ENCODE measurements at places on chromosomes 11 and 22.

GRCh38 chr11:115722711-115723110, 218.5 kb upstream of the CADM1 start:
- no peaks in the 10 kb centered on the region for H3K27me3 ChIP-seq
- no peaks in the 10 kb centered on the region for H3K36me3 ChIP-seq
- H3K4me3 ChIP-seq = no peak overlapping the region
- H3K4me1 ChIP-seq = no peaks in the 10 kb centered on the region
- H3K27ac ChIP-seq = no peak overlapping the region

GRCh38 chr11:62671608-62672389, at the start of the genes LBHD1 and UQCC3:
TSS of gene LBHD1 (minus strand) at chr11:62672267. CDS start at chr11:62670031, 2,236 bp downstream.
TSS of gene UQCC3 (plus strand) at chr11:62671673. CDS start at chr11:62671746, 73 bp downstream.
- H3K36me3 ChIP-seq = peaks cover 33% of the 10 kb centered on the region
- DNase-seq = peak; percentile 92
- H3K27ac ChIP-seq = peak within 1 kb of the TSS; percentile 96

DNA sequence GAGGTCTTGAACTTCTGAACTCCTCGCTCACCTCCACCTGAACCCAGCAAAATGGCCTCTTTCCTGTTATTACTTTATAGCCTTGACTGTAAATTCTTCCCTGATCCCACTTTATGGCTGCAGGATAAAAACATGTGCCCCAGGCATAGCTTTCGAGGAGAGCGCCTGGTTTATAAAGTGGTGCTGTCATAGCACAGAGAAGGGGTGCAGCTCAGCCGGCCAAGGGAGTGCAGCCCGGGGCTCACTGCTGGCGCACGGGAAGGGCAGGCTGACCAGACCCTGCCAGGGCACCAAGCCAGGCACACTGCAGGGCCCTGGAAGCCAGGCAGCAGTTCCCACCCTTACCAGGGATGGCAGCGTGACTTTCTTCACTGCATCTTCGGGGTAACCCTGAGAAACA, 50.9 kb downstream of the ISX start:
- no peak overlapping the region for H3K4me3 ChIP-seq
- no peaks in the 10 kb centered on the region for H3K4me1 ChIP-seq
- no peak overlapping the region for H3K27ac ChIP-seq
- no peaks in the 10 kb centered on the region for H3K36me3 ChIP-seq

- H3K27me3 ChIP-seq = no peaks in the 10 kb centered on the region
- no peak overlapping the region for H3K4me3 ChIP-seq
- no peaks in the 10 kb centered on the region for H3K4me1 ChIP-seq
- no peaks in the 10 kb centered on the region for H3K36me3 ChIP-seq
- H3K27ac ChIP-seq = no peak overlapping the region
Observed at GRCh38 chr11:34857463-34857862, 58.7 kb downstream of the APIP start.

DNA sequence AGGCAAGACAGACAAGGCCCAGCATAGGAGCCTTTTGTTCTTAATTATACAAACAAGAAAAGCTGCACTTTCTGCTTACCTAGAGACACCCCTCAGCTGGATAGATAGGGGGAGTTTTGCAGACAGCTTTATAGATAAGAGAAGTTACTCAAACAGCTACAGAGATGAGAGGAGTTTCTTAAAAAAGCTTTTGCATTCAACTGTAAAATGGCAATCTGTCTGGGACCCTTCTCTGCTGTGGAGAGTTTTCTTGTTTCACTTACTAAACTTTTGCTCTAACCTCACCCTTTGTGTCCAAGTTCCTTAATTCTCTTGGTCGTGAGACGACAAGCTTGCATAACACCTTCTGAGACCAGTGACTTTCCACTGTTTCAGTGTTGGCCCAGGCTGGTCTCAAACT, 103.8 kb upstream of the CHORDC1 start:
- H3K27ac ChIP-seq = no peak overlapping the region
- H3K36me3 ChIP-seq = no peaks in the 10 kb centered on the region
- no peak overlapping the region for H3K4me3 ChIP-seq
- DNase-seq = no peak
- H3K4me1 ChIP-seq = no peaks in the 10 kb centered on the region

- no peaks in the 10 kb centered on the region for H3K36me3 ChIP-seq
- H3K27ac ChIP-seq = no peak overlapping the region
- peaks cover 79% of the 10 kb centered on the region for H3K27me3 ChIP-seq
- DNase-seq = no peak
- peak overlapping the region; percentile 63 for H3K4me3 ChIP-seq
Observed at GRCh38 chr22:38467438-38467903, 425 bp upstream of the KDELR3 start.

- H3K4me3 ChIP-seq = no peak overlapping the region
- no peaks in the 10 kb centered on the region for H3K36me3 ChIP-seq
- no peaks in the 10 kb centered on the region for H3K4me1 ChIP-seq
- no peak overlapping the region for H3K27ac ChIP-seq
- no peak for DNase-seq
Observed at GRCh38 chr11:92504534-92504933, 279.9 kb downstream of the FAT3 start.

DNA sequence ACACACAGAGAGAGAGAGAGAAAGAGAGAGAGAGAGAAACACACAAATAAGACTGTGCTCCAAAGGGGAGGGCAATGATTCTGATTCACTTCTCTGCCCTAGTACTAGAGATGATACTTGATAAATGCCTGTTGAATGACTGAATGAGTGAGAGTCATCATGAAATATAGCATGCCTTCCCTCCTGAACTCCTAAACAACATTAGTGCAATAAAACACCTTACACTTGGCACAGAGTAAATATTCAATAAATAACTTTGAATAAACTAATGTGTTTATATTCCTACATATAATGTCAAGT, 511.2 kb upstream of the RAG2 start:
- H3K4me1 ChIP-seq = no peaks in the 10 kb centered on the region
- no peaks in the 10 kb centered on the region for H3K27me3 ChIP-seq
- H3K4me3 ChIP-seq = no peak overlapping the region
- H3K36me3 ChIP-seq = no peaks in the 10 kb centered on the region
- no peak overlapping the region for H3K27ac ChIP-seq
- DNase-seq = no peak

GRCh38 chr22:37552524-37553163, 7.6 kb upstream of the CDC42EP1 start:
- H3K36me3 ChIP-seq = no peaks in the 10 kb centered on the region
- no peak overlapping the region for H3K27ac ChIP-seq
- H3K4me1 ChIP-seq = no peaks in the 10 kb centered on the region
- no peak overlapping the region for H3K4me3 ChIP-seq

- no peak overlapping the region for H3K4me3 ChIP-seq
- peaks cover 26% of the 10 kb centered on the region for H3K36me3 ChIP-seq
- no peaks in the 10 kb centered on the region for H3K4me1 ChIP-seq
- H3K27me3 ChIP-seq = no peaks in the 10 kb centered on the region
Observed at GRCh38 chr22:50415426-50415825, 59.4 kb downstream of the SBF1 start.

DNA sequence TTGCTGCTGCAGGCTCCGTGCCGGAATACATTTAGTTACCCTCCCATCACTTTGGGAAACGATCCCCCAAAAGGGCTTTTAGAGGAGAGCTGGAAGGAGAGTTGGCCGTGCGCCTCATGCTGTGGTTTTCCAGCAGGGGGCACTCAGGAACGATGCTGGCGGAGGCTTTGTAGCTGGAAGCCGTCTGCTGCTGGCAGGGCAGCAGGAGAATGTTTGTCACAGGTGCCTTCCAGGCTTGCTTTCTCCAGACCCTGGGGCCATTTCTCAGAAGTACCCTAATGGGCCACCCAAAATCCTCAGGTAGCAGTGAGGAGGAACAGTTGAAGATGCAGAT, 30.0 kb upstream of the CABP7 start:
- no peak overlapping the region for H3K4me3 ChIP-seq
- peaks cover 8% of the 10 kb centered on the region for H3K36me3 ChIP-seq
- peaks cover 6% of the 10 kb centered on the region for H3K4me1 ChIP-seq
- peak; percentile 62 for DNase-seq
- H3K27ac ChIP-seq = no peak overlapping the region

DNA sequence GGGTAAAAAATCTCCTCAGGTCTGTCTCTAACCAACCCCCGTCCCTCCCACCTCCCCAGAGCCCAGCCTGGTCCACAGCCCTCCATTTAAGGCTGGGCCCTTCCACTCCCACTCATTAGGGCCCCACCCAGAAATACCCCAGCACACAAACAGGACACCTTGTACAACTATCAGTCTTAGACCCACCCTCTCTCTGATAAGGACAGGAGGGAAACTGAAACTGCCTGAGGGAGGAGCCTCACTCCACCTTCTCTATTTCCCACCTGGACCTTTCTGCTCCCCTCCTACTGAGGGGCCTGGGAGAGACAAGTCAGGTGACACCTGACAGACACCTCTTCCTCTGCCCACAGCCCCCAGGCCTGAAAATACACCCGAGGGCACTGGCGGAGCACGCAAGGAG, 90.2 kb downstream of the PLEKHA7 start:
- H3K36me3 ChIP-seq = no peaks in the 10 kb centered on the region
- no peak for DNase-seq
- no peak overlapping the region for H3K27ac ChIP-seq
- no peak overlapping the region for H3K4me3 ChIP-seq
- peaks cover 7% of the 10 kb centered on the region for H3K4me1 ChIP-seq
- H3K27me3 ChIP-seq = peaks cover 70% of the 10 kb centered on the region

DNA sequence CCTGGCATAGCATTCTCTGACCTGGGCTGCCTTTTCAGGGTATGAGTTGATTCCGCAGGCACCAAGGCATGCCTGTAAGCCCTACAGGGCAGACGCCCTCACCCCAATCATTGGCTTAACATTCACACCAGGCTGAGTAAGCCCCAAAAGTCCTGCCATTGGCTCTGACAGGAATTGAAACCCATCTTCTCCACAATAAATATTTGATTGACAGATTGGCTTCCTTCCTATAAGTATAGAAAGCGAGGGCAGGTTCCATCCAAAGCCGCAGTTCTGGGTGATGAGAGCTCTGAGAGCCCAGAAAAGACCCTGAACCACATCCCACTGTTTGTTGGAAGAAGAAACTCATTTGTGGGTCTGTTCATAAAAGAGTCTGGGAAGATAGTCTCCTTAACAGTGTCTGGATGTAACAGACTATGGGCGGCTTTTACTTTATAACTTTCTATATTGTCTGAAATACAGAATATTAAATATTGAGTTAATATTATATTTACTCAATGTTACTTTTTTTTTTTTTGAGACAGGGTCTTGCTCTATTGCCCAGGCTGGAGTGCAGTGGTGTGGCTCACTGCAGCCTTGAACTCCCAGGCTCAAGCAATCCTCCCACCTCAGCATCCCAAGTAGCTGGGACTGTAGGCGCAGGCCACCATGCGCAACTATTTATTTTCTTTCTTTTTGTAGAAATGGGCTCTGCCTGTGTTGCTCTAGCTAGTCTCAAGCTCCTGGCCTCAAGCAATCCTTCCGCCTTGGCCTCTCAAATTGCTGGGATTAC, 46.8 kb downstream of the FAM83F start:
- H3K4me3 ChIP-seq = no peak overlapping the region
- DNase-seq = no peak
- H3K27ac ChIP-seq = no peak overlapping the region
- peaks cover 21% of the 10 kb centered on the region for H3K4me1 ChIP-seq
- H3K36me3 ChIP-seq = peaks cover 3% of the 10 kb centered on the region
- peaks cover 47% of the 10 kb centered on the region for H3K27me3 ChIP-seq

- no peak for DNase-seq
- H3K27ac ChIP-seq = no peak overlapping the region
- no peaks in the 10 kb centered on the region for H3K4me1 ChIP-seq
- no peak overlapping the region for H3K4me3 ChIP-seq
Observed at GRCh38 chr11:77027275-77027674, 6.9 kb upstream of the B3GNT6 start.

DNA sequence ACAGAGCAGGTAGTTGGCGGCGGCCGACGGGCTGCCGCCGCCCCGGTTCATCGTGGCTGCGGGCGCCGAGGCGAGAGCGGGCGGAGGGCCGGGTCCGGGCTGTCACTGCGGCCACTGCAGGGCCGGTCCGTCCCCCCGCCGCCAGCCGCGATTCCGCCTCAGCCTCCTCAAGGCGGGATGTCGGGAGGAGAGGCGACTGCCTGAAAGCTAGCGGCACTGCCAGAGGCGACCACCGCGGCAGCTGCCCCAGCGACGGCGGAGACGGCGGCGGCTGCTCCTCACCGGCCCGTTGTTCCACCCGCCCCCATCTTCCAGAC, 234 bp downstream of the SESN3 start:
- no peak overlapping the region for H3K27ac ChIP-seq
- H3K4me1 ChIP-seq = peaks cover 62% of the 10 kb centered on the region
- H3K36me3 ChIP-seq = peaks cover 11% of the 10 kb centered on the region
- H3K4me3 ChIP-seq = no peak overlapping the region

GRCh38 chr11:126862664-126863243, 137.8 kb downstream of the KIRREL3 start:
- no peaks in the 10 kb centered on the region for H3K4me1 ChIP-seq
- H3K27me3 ChIP-seq = no peaks in the 10 kb centered on the region
- no peaks in the 10 kb centered on the region for H3K36me3 ChIP-seq

DNA sequence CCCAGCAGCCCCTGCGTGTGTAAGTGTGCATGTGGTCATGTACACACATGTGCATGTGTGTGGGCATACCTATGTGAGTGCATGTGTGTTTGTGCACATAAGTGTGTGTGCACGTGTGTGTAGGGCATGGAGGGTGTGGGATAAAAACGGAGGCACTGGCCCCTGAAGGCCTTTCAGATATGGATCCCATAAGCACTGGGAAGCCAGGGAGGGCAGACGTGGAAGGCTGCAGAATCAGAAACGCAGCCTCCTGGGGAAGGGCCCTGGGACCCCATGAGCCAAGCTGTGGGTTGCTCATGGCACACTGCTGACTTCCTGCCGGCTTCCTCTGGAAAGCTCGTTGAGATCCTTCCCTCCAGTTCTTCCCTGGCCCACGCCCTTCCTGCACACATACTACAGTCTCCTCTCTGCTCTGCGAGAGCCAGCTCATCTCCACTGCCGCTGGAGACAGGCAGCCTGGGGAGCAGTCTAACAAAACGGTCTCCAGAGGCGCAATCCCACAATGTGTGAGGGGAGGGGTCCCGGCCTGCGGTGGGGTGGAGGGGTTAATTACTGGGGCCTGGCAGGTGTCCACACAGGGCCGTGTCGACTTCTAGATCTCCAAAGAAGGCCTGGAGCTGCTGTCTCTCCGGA, 435.2 kb upstream of the B3GAT1 start:
- H3K27me3 ChIP-seq = no peaks in the 10 kb centered on the region
- no peaks in the 10 kb centered on the region for H3K4me1 ChIP-seq
- DNase-seq = peak; percentile 15
- H3K4me3 ChIP-seq = no peak overlapping the region

DNA sequence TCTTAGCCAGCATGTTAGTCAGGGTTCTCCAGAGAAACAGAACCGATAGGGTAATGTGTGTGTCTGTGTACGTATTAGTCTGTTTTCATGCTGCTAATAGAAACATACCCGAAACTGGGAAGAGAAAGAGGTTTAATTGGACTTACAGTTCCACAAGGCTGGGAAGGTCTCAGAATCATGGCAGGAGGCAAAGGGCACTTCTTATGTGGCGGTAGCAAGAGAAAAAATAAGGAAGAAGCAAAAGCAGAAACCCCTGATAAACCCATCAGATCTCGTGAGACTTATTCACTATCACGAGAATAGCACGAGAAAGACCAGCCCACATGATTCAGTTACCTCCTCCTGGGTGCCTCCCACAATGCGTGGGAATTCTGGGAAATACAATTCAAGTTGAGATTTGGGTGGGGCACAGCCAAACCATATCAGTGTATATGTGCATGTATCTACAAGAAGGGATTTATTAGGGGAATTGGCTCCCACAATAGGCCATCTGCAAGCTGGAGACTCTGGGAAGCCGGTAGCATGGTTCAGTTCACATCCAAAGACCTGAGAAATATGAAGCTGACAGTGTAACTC, 173.7 kb upstream of the NECTIN1 start:
- H3K4me3 ChIP-seq = no peak overlapping the region
- no peak for DNase-seq
- no peaks in the 10 kb centered on the region for H3K36me3 ChIP-seq
- no peaks in the 10 kb centered on the region for H3K4me1 ChIP-seq
- H3K27me3 ChIP-seq = peaks cover 17% of the 10 kb centered on the region
